HCEC 1CT (cell line): ENCODE measurements at places on chromosomes 11 and 22.
A peak's percentile ranks its signal among the peaks of the same experiment; 100 is the strongest.

DNA sequence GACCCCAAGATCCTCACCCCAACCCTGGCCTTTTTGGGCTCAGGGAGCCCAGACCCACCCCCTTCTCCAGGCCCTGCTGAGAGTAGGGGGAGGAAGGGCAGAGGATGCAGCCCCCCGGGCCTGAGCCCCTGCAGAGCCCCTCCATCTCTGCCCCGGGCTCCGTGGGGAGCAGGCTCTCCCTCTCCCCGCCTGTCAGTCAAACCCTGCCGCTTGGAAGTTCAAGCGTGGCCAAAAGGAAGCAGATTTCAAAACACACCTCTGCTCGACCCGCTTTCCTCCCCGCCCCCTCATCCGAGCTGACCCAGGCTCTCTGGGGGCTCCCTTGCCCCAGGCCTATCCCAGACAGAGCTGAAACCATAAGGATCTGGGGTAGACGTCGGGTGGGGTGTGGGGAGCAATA lies 39.0 kb upstream of the CD82 start:
- no peak for DNase-seq

GRCh38 chr22:21044931-21045584 lies 688 bp upstream of the LRRC74B start:
- DNase-seq: peak; percentile 9

DNA sequence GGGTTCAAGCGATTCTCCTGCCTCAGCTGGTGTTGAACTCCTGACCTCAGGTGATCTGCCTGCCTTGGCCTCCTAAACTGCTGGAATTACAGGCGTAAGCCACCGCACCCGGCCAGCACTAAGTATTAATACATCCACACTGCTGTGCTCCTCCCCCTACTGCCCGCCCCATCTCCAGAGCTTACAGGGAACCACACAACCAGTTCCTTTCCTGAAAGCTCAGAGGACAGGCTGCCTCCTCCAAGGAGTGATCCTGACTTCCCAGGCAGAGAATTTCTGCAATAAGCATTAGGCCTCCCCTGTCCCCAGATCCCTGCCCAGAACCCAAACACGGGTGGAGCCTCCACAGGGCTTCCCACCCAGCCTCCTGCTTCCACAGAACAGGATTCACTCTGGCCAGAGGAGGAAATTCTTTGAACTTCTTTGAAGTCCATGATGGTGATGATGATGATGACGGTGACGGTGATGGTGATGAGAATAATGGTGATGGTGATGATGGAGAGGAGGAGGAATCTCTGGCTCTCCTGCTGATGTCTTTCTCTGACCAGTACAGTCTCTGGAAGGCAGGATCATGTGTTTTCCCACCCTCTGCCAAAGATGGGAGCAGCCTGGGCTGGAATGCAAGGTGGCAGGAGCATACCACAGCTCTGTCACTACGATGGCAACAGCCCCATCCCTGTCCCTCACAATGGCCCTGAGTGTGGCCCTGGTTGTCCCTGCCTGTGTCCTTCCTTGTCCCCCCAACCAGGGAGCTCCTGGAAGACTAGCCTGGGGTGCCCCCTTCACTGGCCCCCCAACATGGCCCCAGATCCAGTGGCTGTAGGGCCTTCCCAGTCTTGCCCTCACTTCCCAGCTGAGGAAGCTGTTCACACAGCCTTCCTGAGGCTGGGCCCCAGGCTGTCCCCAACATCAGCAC lies 33.5 kb upstream of the CSNK1E start:
- no peak for DNase-seq

DNA sequence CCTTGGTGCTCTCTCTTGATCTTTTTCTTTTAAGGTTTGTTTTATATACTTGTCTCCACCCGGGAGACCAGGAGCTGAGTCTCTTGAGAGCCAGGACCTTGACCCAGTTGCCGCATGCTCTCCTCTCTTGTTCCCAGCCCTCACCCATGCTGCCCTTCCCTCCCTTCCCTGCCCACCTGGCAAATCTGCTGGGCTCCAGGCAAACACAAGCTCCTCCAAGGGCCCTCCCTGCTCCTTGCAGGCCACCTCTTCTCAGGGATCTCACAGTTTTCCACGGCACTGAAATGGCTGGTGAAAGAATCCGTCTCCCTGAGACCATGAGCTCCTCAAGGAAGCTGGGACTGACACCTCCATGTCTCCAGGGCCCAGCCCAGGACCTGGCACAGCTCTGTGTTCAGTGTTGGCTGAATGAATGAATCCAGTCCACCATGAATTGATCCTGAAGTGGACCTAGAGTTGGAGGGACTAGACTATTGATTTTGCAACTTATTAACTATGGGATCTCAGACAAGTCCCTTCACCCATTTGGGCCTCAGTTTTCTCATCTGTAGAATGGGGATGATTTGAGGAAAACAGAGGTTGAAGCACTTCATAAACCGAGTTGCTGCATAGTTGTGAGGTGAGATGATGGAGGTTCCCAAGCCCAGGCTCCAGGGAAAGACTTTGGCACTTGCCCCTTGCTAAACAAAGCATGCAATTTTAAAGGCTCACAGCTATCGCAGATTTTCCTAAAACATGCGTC lies 25.1 kb upstream of the FBLN1 start:
- peak; percentile 20 for DNase-seq

GRCh38 chr11:73518195-73518594 lies 79.7 kb downstream of the FAM168A start:
- DNase-seq: no peak

GRCh38 chr22:20407829-20408228 lies 13.9 kb downstream of the ZNF74 start:
- DNase-seq: no peak

DNA sequence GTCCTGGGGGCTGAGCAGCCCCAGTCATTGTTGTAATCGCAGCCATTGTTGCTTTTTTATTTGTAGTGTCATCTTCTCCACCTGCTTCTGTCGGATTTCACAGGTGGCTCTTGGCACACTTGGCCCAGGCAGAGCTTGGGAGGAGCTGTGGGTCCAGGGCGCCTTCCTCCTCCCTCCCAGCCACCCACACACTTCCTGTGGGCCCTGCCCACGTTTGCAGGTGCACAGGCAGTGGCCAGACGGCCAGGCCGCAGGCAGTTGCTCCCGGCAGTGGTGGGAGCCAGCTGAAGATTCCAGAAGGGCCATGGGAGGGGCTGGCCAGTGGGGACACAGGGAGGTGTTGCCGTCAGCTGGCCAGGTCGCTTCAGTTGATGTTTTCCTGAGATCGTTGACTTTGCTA lies 1191.9 kb downstream of the BRD1 start:
- no peak for DNase-seq

DNA sequence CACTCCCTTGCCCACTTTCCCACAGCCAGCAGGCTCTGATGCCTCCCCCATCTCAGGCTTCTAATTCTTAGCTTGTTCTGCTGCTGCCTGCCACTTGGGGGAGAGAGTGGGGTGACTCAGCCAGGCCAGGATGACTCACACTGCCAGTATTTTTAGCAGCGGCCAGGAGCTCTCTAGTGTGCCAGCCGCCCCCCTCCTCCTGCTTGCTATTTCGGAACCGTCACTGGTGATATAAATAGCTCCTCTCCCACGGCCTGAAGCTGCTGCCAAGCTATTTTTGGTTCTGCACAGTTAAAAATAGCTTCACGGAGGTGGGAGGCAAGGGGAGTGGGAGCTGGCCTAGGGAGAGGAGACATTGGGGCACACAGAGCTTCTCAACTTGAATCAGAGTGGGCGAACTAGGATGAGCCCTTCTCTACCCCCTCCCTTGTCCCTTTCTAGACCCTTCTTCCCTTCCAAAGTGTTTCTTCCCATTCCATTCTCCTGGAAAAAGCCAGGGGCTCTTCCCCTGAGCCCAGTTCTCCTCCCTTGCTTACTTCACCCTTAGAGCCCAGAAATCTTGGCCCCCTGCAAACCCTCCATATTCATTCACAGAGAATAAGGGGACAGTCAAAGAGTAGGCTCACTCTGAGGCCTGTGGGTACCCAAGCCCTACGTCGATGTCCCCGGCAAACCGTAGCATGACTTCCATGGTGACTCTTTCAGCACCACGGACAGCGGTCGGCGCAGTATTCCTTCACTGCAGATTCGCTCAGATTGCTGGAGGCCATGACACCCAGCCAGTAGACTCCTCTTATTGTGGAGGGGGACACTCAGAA lies 2.5 kb upstream of the NPAS4 start:
- peak; percentile 98 for DNase-seq

DNA sequence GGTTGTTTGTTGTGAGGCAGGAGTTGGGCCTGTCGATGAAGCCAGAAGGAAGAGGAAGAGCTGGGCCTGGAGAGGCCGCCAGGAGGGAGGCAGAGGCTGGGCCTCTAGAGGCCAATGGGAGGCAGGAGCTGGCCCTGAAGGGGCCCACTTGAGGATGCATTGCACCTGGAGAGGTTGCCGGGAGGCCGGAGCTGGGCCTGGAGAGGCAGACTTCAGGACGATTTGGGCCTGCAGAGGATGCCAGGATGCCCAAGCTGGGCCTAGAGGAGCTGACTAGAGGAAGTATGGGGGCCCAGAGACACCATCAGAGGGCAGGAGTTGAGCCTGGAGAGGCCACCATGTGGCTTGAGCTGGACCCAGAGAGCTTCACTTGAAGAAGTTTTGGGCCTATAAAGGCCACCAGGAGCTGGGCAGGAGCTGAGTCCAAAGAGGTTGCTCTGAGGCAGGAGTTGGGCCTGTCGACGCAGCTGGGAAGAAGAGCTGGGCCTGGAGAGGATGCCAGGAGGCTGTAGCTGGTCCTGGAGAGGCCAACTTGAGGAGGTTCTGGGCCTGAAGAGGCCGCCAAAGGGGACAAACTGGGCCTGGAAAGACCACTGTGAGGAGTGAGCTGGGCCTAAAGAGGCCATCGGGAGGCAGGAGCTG lies 39.0 kb downstream of the OR4C45 start:
- no peak for DNase-seq

GRCh38 chr22:40176921-40177737 lies 596 bp upstream of the TNRC6B start:
- DNase-seq: peak; percentile 64

DNA sequence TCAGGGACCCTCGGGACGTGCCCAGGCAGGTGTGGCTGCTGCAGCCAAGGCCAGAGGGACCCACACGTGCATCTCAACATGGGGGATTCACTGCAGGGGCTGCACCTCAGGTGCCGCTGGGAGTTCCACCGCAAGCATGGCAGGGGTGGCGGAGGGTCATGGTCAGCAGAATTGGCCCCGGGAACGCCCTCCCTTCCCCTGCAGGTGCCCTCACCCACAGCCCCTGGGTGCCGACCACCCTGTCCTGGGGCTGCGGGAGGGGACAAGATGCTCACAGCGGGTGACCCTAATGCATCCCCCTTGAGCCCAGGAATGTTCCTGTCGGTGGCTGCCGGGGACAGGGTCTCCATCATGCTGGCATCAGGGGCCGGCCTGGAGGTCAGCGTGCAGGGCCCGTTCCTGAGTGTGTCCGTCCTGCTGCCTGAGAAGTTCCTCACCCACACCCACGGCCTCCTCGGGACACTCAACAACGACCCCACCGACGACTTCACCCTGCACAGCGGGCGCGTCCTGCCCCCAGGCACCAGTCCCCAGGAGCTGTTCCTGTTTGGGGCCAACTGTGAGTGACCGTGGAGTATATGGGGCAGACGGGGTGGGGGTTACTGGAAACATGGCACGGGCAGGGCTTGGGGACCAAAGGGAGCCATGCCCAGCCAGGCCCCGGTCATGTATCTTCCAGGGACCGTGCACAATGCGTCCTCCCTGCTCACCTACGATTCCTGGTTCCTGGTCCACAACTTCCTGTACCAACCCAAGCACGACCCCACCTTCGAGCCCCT lies 5.8 kb downstream of the SUSD2 start:
- DNase-seq: no peak

DNA sequence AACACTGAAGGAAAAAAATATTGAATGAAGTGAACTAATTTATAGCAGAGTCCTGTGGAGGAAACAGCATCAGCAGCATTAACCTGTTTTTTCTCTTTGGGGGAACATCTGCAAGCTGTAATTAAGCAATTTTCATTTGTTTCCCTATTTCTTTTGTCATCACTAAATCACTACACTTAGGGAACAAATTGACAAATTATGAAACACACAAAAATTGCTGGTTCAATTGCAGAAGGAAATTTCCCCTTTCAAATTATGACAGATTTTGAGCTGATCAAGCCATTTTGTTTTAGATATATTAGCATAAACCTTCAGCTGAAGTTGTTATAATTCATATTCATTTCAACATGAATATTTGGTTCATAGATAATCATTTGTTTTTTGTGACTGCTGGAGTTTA lies 22.2 kb upstream of the RAG2 start:
- DNase-seq: no peak

GRCh38 chr11:73236854-73237253 lies 18.8 kb downstream of the P2RY2 start:
- DNase-seq: peak; percentile 5

- DNase-seq: peak; percentile 47
These were observed 56.7 kb upstream of the RAB38 start for GRCh38 chr11:88231894-88232482.

GRCh38 chr11:29616611-29617010 lies 400.2 kb downstream of the KCNA4 start:
- DNase-seq: peak; percentile 4

GRCh38 chr11:102186551-102187191 lies 76.4 kb downstream of the YAP1 start:
- DNase-seq: no peak

DNA sequence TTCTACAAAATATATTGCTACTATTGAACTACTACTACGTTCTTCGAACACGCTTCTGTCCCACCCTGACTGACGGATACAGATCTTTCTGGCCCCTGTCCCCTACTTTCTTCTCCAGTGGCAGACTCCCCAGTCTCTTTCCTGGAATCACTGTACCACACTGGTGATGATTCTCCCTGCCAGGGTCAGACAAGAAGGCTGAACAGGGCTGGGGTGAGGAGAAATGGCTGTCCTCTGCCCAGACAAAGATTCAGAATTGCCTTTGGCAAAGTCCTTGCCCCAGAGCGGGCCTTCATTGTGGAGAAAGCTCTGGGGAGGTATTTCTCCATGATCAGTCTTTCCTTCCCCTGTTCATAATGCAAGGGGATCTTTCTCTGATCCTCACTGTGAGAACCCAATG lies 1417.1 kb downstream of the BRD1 start:
- DNase-seq: no peak

DNA sequence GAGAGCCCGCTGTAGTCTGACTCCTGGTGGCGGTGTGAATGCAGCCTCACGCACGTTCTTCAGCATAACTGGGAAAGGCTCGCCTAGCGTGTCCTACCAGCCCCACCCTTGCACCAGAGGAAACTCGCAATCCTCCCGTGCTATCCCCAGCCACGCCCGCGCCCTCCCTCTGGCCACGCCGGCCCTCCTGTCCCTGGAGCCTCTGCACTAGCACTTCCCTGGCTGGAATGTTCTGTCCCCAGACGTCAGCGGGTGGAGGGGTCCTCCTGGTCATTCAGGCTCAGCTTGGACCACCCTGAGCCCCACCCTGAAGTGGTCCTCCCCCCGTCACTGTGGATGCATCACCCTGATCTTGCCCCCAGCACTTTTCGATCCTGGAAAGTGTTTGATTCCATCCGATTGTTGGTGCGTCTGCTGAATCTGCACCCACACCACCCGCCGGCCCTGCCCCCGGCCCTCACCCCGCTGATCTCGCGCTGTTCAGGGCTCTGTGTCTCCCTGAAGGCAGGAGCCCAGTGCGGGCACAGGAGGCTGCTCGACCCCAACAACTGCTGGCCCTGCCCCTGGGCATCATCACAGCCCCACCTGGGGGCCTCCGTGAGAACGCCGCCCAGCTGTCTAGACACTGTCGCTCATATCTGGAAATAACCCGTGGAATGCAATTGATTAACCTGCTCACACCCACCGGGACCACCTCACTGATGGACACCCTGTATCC lies 437.0 kb downstream of the TBC1D22A start:
- DNase-seq: no peak
